ENCODE measurements at places on chromosomes 5 and 9. TPM values are rescaled to one million over a fixed set of nuclear protein-coding genes. Genes with fewer than 3 reads are reported as not detected.

GRCh38 chr5:33203931-33204330 lies 236.8 kb upstream of the TARS1 start:
- DNase-seq, result no peak

DNA sequence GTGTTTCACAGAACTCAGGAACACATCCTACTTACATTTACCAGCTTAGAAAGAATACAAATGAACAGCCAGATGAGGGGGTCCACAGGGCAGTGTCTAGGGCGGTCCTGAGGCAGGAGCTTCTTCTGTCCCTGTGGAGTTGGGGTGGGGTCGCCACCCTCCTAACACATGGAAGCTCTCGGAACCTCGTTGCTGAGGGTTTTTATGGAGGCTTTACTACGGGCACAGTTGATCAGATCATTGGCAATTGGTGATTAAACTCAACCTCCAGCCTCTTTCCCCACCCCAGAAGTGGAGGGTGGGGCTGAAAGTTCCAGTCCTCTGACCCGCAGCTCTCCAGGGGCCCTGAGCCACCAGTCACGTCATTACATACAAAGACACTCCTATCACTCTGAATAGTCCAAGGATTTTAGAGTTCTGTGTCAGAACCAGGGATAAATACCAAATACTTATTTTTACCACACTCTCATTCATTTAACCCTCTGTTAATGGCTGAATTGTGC lies 156.9 kb downstream of the COL23A1 start:
- no peak for DNase-seq

DNA sequence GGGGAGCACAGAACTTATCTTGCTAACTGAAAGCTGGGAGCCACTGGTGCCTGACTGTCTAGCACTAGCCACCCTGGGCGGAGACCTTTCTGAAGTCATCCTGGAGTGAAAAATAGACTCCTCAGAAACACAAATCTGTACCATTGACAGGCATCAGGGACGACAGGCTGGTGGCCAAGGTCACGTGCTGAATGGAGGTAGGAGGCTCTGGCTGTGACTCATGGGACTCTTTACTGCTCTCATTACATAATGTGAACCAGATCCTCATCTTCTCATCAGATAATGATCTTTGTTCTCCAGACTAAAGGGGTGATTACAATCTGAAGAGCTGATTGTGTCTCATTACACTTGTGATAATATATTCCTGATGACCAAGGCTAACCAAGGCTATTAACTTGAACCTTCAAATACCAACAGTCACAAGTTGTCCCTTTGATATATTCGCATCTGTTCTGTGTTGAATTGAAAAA lies 91.8 kb downstream of the SEMA5A start:
- DNase-seq, result no peak

DNA sequence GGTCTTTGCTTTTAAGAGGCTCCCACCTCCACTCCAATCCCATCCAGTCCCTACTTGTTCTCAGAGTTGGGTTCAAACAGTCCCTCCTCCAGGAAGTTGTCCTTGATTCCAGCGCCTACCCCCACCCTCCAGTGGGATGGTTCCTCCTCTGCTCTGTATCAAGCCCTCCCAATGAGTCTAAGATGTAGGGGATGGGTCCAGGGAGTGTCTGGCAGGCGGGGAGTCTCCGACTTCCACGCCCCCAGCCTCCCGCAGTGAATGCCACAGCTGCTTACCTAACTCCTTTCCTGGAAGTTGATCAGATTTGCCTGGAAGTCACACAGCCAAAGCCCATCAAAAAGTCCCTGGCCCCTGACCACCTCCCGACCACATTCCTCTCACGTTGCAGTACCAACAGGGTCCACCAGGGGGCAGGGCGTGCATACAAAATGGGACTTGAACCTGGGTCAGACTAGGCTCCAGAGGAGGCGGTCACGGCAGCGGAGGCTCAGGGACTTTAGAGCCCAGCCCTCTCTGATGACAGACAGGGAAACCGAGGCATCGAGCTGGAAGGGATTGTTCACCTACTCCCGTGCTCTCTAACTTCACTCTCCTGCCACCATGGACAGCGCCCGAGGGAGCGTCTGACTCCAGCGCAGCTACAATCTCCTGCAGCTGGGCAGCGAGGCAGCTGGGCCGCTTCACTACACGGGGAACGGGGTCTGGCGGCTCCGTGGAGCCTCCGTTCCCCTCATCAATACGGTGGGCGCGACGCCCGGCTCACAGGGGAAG lies 25.0 kb upstream of the TDRD7 start:
- peak; percentile 63 for DNase-seq

GZMA gene
- total RNA-seq, result not detected

TARS1 gene
- total RNA-seq, result 168 TPM

C9orf153 gene
- total RNA-seq, result 0.69 TPM

DNA sequence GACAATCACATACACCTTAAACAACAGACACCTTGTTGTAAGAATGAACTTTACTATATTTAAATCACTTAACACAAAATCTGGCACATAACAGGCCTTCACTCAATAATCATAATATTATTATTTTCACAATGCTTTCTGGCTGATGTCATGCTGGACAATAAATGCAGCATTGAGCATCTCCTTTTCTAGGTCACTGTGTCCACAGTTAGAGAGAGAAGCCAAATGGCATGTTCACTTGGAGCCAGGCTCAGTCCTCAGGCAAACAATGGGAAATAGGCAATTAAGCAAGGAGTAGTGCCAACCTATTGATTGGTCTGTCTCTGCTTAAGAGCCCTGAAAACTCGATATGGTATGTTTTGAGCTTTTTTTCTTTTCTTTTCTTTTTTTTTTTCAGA lies 50.6 kb upstream of the KLF4 start:
- no peak for DNase-seq

GRCh38 chr5:106374956-106375355 lies 1295.8 kb downstream of the EFNA5 start:
- DNase-seq, result no peak

DNA sequence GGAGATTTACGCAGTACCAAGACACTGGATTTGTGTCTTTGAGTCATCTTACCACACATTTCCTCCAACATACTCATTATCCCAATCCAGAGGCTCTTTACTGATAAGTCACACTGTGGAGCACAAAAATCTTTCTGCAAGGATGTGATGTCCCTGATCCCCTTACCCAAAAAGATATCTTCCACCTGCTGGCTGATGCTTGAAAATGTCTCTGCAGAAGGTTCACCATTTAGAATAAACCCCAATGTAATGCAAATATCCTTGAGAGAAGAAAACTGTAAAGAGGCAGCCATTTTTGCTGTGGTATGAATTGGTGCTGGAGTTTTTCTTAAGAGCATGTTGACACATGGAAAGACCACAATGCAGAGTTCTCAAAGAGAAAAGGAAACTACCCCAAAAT lies 65.7 kb upstream of the RORB start:
- no peak for DNase-seq

GRCh38 chr5:174251305-174252000 lies 205.9 kb downstream of the NSG2 start:
- DNase-seq, result no peak

GRCh38 chr5:91076138-91076537 lies 307.0 kb downstream of the ARRDC3 start:
- DNase-seq, result no peak

MLANA gene
- not detected for total RNA-seq

GRCh38 chr5:178336889-178337288 lies 104.3 kb upstream of the PHYKPL start:
- DNase-seq, result no peak

DNA sequence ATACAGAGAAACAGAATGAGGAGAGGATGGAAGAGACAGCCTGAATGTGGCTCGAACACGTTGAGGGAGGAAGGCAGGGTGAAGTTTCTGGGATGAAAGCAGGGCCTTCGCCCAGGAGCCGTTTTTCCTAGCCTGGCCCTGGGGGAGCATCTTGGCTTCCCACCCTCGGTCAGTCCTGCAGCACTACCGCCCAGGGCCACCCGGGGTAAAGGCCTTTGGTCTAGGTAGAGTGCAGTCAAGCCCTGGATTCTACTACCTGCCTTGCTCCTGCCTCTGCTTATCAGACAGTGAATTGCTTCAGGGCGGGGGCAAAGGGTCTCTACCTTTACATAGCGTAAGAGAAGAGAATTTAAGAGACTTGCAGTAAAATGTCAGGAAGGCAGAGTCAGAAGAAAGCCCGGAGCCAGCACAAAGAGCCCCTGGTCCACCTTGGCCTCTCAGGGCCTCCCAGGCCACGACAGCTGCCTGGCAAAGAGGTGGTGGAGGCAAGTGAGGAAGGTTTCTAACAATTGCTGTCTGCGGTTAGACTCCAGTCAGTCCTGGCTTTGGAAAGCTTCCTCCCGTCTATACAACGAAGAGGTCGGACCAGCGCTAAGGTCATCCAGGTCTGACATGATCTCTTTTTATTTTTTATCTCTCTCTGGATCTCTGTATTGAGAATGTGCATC lies 17.9 kb downstream of the COL15A1 start:
- DNase-seq, result no peak

DNA sequence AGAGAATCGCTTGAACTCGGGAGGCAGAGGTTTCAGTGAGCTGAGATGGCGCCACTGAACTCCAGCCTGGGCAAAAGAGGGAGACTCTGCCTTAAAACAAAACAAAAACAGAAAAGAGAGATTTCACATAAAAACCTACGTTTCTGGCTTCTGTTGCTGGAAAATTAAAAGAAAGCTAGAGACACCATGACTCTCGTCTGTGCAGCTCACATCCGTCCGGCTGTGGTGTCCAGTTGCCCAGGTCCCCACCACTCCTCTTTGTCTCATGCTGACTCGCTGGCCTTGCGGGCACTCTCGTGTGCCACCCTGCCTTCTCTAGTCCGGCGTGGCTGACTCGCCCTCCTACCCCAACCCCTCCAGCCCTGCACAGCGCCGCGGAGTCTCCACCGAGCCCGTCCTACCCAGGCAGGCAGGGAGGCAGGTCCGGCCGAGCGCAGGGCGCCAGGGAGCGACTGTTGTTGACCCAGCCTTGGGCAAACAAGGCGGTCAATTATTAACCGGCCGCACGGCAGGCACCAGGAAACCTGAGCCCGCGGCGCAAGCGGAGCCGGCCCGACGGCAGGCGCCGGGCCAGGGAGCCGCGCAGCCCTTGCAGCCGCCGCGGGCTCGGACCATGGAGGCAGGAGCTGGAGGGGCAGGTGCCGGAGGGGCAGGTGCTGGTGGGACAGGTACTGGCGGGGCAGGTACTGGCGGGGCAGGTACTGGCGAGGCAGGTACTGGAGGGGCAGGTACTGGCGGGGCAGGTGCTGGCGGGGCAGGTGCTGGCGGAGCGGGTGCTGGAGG lies at the start of gene PRRT1B:
Gene PRRT1B, plus strand, starts transcription at position 521 of the 783 bp plus-strand sequence. Its CDS starts 93 bp downstream, at position 614.
- peak; percentile 65 for DNase-seq

DNA sequence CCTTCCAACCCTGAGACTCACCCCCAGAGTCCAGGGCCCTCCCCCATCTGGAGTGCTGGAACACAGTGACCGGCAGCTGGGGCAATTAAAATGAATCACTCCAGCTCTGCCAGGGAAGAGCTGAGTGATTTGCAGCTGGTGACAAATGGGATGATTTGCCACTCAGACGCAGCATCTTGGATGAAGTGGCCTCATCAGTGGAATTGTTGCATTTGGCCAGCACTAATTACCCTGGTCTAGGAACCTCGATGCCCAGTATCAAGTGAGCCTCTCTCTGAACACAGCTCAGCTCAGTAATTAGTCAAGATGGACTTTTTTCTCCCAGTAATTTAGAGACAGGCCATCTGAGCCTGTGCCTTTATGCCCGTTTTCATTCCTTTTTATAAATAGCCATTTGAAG lies 259.5 kb downstream of the GRIA1 start:
- no peak for DNase-seq

SPATA31C1 gene
- not detected for total RNA-seq

GPR150 gene
- not detected for total RNA-seq

DNA sequence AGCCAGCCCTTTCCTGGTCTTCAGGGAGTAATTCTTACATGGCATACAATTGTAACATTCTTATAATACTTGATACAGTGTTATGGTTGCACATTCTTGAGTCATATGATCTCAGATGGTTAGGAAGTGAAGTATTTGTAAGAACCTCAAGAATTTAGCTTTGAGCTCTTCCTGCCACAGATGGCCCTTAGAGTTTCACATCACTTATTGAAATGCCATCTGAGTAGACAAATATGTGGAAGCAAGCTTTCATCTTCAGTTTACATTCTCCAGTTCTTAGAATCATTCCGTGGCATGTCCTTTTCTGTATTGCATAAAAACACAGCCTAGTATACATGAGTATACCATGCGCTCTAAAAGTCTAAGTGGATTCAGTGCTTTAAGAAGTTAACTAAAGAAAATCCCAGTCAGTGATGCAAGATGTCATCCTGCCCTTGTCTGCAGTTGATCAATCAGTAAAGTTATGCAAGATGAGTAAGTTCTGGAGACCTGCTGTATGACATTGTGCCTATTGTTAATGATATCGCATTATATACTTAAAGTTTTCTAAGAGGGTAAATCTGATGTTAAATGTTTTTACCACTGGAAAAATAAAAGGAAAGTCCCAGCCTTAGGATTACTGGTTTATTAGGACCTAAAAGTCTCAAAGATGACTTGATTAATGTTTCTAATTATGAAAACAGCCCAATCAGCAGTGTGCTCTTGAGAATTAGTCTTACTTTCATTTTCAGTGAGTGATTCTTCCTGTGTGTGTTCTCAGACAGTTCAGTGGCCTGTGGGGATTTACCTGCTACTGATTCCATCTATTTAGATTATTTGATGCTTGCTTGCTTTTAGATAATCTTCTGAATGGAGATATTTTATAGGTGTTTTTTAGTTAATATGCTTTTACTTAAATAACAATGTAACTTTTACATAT lies 29.4 kb downstream of the RHOBTB3 start:
- DNase-seq, result no peak

DNA sequence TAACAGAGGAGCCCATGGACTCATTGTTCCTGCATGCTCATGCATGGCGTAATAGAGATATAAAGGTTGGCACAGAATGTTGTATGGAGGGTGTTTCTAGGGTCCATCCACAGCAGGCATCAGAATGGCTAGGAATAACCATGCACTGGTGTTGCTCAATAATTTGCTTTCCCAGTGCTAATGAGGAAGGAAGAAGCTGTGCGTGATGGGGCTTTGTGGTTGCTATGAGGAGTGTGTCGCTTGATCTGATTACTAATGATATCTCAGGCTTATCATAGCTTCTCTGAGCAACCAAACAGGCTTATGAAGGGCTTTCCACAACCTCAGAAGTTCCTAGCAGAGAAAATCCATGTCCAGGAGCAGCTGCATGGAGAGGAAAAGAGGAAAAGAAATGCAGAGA lies 151.3 kb upstream of the TRPC7 start:
- DNase-seq, result no peak

ZNF658 gene
- total RNA-seq, result 4.8 TPM

- no peak for DNase-seq
These were observed 138.8 kb upstream of the COL5A1 start for GRCh38 chr9:134502809-134503211.

DNA sequence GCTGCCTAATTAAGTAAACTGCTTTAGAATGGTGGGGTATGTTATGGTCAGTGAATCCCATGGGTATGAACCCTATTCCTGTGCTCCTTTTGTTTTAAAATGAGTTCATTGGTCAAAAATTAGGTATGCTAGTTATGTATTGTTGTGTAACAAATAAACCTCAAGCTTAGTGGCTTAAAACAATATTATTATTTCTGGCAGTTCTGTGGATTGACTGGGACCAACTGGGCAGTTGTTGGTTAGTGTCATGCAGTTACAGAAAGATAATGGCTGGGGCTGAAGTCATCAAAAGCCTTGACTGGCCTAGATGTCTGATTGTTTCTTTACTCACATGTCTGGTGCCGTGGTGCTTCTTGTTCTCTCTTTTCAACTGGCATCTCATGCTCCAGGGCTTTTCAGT lies 8.9 kb upstream of the PTAR1 start:
- DNase-seq, result no peak
